ENCODE measurements at places on chromosomes 6 and 20. TPM values are rescaled to one million over a fixed set of nuclear protein-coding genes. Genes with fewer than 3 reads are reported as not detected.
A peak's percentile ranks its signal among the peaks of the same experiment; 100 is the strongest.

Gene RAB44
- total RNA-seq, result 0.05 TPM

Gene SLC26A8
- not detected for total RNA-seq

- DNase-seq, result peak; percentile 51
Measured at GRCh38 chr6:32692019-32692418, 25.6 kb upstream of the HLA-DQB1 start.

DNA sequence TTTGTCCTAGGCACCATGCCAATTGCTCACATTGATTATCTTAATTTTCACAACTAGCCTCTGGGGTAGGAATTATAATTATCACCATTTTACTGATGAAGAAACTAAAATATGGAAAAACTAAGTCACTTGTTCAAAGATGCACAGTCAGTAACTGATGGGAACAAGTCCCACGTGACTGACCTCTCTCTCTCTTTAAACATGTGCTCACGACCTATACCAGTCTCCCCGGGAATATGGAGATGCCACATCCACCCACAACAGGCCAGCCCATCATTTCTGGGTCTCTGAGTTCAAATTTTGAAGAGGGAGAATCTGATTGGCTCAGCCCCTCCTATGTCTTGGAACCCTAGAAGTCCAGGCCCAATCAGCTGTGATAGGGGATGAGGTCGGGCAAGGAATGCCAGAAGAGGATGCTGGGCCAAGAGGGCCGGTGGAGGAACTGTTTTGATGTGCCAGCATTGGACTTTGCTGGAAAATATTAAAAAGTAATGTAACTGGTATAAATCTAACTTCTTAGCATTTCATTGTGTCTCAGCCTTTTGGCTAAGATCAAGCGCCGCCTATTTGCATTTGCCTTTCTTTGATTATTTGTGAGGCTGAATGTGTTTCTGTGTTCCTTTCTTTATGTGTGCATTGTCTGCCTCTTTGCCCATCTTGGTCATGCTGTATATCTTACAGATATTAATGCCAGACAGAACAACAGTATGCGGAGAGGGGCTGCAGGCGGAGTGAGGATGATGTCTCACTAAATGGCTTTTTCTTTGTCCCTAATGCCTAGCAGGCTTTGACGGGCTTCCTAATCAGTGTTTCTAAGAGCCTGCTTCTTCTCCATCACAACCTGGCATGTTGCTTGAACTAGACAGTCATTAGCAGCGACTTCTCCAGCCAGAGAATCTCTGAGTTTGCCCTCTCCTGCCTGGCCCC, 126.6 kb downstream of the VEGFA start:
- DNase-seq, result no peak

DNA sequence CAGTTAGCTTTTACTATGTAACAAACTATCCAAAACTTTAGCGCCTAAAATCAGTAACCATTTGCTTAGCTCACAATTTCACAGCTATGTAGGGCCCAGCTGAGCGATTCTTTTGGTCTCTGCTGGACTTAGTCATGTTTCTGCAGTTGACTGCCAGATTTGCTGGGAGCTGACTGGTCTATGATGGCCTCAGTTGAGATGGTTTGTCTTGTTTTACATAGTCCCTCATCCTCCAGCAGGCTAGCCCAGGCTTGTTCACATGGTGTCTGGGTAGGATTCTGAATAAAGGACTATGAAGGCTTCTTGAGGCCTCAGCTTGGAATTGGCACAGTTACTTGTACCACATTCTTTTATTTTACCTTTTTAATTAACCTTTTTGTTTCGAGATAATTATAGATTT, 247.8 kb upstream of the CHD6 start:
- DNase-seq, result no peak

- DNase-seq, result no peak
Measured at GRCh38 chr20:25444556-25444955, 37.1 kb downstream of the GINS1 start.

DNA sequence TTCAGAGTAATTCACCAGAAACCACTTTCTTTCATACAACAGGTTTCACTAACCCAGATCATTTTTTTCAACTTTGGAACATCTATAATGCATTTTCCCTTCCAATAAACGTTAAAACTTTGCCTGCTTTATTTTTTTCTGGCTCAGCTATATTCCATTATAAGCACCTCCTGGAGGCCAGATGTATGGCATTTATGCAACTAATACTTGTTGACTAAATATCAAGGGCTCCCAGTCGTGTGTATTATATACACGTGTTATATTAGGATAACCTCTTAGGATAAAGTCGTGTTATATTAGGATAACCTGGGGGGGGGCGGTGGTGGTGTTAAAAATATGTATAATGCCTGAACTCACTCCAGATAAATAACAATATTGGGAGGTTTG, 6.7 kb downstream of the OPN5 start:
- DNase-seq, result no peak

GRCh38 chr20:17646961-17647301, 35.1 kb downstream of the RRBP1 start:
- DNase-seq, result no peak

Gene ZSCAN9
- total RNA-seq, result 2.3 TPM

DNA sequence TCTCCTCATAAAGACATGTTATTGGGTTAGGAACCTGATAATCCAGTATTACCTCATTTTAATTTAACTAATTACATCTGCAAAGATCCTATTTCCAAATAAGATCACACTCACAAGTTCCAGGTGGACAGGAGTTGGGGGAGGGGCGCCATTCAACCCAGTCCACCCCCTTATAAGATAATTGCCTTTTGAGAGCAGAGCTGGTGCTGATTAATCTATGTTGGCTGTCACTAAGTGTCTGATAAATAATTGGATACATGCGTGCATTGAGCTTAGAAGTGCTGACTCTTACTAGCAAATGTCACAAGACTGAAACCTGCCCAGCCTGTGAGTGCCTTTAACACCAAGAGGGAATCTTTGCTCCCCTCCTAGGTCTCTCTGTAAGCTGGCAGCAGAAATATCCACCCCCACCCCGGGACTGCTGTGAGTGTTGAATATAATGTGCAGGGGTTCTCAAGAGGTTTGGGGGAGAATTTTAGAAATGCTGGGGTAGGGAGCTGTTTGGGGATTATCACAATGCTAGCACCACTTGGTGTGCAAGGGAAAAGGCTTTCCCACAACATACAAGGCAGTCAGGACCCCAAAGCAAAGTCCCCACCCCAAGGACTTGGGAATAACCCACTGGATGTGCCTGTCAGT, 87.5 kb downstream of the ANKRD60 start:
- DNase-seq, result no peak

GRCh38 chr6:105745464-105746129, 340.5 kb upstream of the PRDM1 start:
- no peak for DNase-seq

Gene RNF8
- total RNA-seq, result 23.8 TPM

Gene MTO1
- 30.4 TPM for total RNA-seq

Gene SYCP2L
- total RNA-seq, result 0.33 TPM

GRCh38 chr6:16273256-16273655, 34.9 kb downstream of the GMPR start:
- DNase-seq, result no peak

- DNase-seq, result no peak
Measured at GRCh38 chr6:104134876-104135275, 724.8 kb downstream of the HACE1 start.

DNA sequence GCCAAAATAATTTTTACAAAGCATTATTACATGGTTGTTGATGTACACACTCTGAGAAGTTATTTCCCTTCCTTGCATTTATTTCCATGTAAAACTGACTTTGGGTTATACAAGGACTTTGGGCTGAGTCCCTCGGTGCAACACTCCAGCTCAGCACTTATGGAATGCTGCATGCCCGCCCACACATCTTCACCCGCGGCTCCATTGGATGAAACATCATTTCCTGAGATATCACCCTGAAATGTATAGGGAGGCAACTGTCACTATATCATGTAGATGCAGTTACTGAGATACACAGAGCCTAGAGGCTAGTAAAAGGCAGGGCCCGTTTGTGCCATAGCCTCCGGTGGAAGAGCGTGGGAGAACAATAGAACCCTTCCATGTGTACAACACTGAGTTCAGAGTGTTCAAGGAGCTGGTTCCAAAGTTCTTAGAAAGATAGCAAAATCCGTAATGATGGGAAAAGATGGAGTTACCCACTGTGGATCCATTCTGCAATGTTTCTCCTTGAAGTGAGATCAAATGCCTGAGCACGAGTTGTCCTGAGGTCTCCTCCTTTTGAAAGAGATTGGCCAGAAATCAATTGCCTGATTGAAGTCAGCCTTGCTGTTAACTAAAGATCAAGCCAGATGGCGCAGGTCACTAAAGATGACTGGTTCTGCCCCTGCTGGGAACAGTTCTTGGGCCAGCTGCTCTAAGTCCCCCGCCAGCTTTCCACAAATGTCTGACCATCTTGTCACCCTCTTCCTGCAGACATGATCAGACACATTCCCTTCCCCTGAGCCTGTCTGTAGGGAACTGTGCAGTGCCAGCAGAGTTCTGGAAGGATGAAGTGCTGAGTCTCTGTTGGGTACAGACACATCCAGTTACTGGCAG, 100.9 kb upstream of the IYD start:
- DNase-seq, result no peak

DNA sequence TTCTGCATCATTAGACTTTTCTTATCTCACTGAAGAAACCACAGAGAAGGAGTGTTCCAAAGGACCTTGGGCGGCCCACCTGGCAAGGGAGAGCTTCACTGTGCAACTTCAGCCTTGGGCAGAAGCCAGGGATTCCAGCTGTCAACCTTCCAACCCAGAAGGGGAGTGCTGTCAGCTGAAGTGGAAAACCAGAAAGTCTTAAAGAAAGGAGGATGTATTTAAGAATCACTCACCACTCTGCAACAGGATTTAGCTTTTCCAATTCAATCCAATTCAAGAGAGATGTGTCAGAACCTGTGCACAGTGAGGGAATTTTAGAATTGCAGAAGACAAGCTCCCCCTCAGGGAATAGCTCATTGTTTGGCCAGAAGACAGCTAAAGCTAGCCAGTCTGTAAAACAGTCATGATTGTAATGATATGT, 553.7 kb downstream of the CD83 start:
- DNase-seq, result no peak

Gene SOD2
- 133 TPM for total RNA-seq

Gene DEFB124
- total RNA-seq, result not detected

GRCh38 chr6:13300643-13301590, 27.4 kb downstream of the TBC1D7 start:
- no peak for DNase-seq

Gene MYCT1
- total RNA-seq, result not detected

GRCh38 chr6:45445749-45446549, 68.2 kb upstream of the SUPT3H start:
- no peak for DNase-seq

DNA sequence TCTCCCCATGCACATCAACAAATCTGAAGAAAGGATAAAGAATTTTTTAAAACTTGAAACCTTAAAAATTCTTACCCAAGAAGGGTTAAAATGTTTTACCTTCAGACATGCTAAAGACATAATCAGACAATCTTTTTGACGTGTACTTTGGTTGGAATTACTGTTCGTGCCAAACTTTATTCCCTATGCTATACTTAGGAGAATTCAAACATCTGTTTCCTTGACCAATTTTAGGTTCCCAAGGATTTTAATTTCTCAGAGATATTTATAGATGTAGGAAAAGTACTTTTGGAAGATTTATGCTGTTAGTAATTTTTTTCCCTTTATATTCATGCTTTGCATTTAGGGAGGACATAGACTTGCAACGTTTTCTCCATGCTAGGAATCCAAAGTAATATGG, 108.4 kb downstream of the AFG1L start:
- no peak for DNase-seq

GRCh38 chr20:56423211-56423610, 11.2 kb downstream of the CASS4 start:
- DNase-seq, result no peak

DNA sequence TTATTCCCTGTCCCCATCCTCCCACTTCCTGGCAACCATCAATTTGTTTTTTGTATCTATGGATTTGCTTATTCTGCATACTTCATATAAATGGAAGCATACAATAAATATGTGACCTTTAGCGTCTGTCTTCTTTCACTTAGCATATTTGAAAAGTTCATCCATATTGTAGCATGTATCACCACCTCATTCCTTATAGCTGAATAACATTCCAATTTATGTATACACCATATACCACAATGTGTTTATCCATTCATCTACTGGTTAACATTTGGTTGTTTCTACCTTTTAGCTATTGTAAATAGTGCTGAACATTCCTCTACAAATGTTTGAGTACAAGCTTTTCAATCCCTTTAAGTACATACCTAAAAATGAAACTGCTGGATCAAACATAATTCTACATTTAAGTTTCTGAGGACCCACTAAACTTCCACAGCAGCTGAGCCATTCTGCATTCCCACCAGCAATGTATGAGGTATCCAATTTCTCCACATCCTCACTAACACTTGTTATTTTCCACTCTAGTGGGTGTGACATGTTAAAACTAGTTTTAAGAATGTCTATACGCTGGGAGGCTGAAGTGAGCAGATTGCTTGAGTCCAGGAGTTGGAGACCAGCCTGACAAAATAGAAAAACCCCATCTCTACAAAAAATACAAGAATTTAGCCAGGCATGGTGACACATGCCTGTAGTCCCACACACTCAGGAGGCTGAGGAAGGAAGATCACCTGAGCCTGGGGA, 32.9 kb downstream of the NUDT3 start:
- no peak for DNase-seq

- DNase-seq, result peak; percentile 34
Measured at GRCh38 chr20:38764567-38765318, 16.5 kb downstream of the ACTR5 start.

- DNase-seq, result no peak
Measured at GRCh38 chr6:141956046-141956761, 176.5 kb upstream of the GJE1 start.

All from activated T-cell treated with anti-CD3 and anti-CD28 coated beads, Interleukin-2, amount 50 U/mL, for 4 hours (primary cell).